ENCODE measurements at places on chromosomes 12 and 14.

DNA sequence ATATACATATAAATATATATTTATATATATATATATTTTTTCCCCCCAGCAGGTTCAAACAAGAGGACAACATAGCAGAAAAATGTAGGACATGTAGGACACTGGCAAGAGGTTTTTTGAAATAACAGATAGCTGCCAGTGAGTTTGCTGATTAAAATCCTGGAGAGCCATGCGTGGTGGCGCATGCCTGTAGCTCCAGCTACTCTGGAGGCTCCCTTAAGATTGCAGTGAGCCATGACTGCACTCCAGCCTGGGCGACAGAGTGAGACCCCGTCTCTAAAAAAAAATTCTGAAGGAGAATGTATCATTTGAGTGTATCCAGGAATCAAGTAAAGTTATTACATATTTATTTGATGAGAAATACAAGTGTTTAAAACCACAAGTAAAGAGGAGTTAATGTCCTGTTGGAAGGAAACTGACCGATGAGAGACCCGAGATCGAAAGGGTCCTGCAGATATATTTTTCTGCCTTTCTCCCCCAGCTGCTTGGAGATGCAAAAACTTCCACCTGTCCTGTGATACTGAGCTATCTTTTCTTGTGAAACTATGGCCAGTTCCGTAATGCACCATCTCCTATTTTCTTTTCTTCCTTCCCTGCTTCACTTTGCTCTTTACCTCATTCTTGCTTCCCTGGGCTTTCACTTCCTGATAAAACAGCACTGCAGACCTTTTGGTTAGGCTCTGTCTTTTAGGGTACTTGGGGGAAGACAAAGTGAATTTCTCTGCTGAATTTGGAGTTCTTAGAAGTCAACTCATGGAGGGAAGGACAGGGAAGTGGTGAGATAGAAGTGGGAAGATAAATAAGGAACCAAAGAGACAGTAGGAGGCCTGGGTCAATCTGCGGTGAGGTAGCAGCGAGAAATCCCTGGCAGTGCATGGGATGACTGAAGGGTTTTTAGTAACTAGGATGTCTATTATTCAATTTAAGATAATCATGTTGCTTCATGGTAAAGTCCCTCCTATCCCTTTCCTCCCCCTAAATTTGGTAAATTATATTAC is 41.2 kb upstream of the SLC2A13 start:
- DNase-seq = no peak

GRCh38 chr12:13156277-13156676 is 40.2 kb upstream of the EMP1 start:
- DNase-seq = no peak

DNA sequence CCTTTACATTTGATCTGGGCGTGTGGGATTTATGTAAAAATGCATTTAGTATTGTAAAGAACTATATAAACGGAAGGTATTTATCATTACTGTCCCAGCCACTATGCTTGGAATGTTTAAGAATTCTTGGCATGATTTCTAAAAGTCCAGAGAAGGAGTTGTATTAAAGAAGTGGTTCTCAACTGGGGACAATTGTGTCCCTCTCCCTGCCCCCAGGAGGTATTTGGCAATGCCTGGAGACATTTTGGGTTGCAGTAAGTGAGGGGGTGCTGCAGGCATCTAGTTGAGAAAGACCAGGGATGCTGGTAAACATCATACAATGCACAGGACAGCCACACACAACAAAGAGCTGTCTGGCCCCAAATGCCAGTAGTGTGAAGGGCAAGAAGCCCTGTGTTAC is 7.2 kb downstream of the SLC38A1 start:
- peak; percentile 38 for DNase-seq

GRCh38 chr12:1250641-1251040 is 259.6 kb downstream of the ERC1 start:
- DNase-seq = no peak

- no peak for DNase-seq
These were observed 52.2 kb downstream of the ATXN2 start for GRCh38 chr12:111546758-111547383.

DNA sequence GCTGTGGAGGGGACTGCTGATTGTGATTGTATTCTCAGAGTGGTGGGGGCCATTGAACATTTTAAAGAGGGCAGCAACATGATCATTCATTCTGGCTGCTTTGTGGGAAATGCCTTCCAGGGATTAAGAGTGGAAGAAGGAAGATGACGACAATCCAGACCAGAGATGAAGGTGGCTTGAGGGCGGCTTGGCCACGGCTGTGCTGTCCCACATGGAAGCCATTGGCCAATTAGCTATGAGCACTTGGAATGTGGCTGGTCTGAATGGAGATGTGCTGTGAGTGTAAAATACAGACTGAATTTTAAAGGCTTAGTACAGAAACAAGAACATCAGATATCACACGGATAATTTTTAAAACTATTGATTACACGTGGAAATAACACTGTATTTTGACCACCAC is 19.2 kb upstream of the SLC10A1 start:
- DNase-seq = no peak

- DNase-seq = no peak
These were observed 141.0 kb downstream of the RASSF9 start for GRCh38 chr12:85695097-85695715.

DNA sequence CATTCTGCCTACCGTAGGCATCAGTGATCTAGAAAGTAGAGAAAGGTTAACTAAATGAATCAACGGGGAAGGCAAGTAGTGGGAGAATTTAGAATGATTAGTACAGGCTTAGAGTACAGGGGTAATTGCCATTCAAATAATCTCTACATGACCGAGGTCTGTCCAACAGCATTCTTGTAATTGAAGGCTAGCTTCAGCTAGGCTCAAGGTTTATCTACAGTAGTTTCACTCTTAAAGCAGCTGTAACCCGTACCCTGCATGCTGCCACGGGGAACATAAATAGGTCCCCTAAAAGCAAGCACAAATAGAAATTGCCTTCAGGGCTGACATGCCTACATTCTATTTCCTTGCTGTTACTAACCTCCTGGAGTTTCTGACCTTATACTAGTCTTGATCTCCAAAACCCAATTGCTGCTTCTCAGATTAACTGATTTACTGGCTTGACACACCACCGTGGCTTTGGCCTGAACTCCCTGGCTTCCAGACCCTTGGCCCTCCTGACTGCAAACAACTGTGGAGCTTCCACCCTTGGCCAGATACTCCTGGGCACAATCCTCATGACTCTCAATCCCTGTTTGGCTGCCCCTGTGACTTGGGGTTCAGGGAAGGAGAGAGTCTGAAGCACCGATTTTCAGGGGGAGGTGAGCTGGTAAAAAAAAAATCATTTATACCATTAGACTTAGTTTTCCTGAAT is 242.1 kb upstream of the FOXN3 start:
- DNase-seq = no peak

GRCh38 chr14:45610318-45610717 is 357.3 kb upstream of the MIS18BP1 start:
- DNase-seq = peak; percentile 0

DNA sequence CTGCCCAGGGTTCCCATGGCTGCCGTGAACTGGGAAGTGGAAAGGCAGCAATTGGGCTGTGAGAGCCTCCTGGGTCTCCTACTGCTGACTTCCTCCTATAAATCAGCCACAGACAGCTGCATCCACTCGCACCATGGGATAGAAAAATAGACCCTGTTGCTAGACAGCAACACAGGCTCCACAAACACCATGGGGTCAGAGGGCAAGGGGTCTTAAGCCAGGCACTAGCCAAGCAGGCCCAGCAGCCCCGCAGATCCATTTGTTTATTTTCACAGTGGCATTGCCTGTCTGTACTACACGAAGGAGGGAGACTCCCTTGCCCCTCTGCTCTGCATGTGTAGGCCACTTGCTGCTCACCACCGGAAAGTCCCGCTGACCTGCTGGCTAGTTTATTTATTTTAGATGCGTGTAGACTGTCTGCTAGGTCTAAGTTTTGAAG is 139.8 kb downstream of the DACT1 start:
- no peak for DNase-seq

GRCh38 chr12:75936515-75937440 is 94.8 kb downstream of the PHLDA1 start:
- no peak for DNase-seq

DNA sequence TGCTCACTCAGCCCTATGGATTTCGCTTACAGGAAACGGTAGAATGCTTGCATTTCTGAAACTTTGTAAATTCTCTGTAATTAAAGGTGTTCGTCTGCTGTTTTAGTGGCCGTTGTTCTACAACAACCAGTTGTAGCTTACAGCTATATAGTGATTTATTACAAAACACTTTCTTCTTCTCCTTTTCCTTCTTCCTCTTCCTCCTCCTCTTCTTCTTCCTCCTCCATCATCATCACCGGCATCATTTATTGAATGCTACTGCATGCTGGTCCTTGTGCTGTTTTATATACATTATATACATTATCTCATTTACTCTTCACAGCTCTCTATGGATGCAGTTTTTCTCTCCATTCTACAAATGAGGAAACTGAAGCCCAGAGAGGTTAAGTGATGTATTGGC is 6.4 kb downstream of the ETV6 start:
- no peak for DNase-seq

GRCh38 chr12:31832740-31833729 is 104.2 kb upstream of the AMN1 start:
- DNase-seq = no peak

GRCh38 chr12:67893022-67893580 is 96.1 kb upstream of the IFNG-AS1 start:
- DNase-seq = peak; percentile 4

DNA sequence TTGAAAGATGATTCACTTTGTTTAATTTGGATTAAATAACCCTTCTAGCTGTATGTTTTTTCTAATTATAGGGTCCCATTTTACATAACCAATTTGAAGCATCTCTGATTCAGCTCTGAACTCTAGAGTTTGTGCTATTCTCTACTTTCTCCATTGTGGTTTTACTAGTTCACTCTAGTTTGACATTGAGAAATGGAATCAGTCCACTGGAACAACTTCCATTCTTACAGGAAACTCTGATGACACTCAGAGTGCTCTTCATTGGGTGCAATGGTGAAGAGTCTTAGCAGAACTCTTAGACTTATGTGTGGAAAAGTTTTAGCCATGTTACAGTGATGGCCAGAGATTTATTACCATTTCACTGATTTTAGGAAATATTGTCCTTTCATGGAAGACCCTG is 140.7 kb downstream of the DYRK2 start:
- no peak for DNase-seq

DNA sequence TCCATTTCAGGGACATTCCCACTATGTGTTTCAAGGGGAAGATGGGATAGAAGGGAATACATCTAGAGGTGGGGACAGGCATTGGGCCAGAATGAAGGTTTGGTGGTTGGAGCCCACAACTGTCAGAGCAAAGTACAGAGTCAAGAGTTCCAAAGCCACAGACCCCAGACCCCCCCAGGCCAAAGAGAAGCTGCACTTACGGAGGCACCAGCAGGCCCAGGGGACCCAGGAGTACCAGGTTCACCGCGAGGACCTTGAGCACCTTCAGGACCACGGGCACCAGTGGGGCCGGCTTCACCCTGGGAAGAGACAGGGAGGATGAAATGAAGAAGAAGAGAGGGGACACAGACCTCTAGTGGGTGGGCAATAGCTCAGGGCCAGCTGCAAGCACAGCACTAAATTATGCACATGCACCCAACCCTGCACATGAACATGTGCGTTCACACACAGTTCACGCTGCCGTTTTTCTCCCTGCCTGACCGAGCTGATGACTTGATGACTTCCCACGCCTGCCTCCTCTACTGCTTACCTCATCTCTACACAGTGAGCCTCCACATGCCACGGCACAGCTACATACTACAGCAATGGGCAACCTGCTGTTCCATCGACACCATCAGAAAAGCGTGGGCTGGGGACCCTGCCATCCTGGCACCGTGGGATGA is 16.7 kb downstream of the COL2A1 start:
- DNase-seq = no peak

DNA sequence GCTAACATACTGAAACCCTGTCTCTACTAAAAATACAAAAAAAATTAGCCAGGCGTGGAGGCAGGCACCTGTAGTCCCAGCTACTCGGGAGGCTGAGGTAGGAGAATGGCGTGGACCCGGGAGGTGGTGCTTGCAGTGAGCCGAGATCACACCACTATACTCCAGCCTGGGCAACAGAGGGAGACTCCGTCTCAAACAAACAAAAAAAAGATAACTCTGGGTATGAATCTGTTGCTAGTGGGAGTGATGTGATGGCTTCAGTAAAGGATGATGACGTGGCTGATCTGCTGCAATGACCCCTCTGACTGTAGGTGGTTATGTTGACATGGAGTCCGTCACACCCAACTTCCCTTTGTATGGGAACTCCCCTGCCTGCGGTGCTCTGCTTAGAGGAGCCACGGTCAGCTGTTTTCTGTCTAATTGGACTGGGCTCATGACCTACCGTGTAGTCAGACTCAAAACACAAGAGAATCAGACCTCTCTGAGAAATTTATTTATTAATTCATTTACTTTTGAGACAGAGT is 59.1 kb upstream of the MED13L start:
- DNase-seq = no peak

DNA sequence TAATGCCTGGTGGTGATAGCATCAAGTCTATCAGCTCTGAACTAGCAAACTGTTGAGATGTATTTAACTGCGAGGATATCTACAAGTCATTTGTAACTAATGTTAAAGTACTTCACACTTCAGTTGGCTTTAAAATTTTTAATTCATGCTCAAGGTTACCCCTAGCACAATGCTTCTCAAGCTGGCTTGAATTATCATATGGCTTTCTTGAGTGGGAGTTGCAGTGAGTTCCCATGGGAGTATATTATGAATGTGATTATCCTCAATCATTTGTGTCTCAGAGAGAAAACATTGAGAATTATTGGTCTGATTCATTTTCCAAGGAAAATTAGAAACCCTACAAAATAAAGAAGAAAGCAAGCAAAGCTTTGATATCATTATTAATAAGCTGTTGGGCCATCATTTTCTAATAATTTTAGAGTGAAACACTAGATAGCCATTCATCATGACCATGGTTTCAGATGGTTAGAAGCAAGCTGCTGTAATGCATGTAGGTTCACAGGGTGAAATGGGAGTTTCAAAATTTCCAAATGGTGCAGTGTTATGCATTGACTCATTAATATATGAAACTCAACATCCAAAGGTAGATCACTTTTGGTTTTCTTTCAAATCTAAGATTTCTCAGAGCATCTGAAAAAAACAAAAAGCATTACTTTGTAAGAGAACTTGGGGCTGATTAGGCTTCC is 11.8 kb upstream of the KRAS start:
- no peak for DNase-seq

DNA sequence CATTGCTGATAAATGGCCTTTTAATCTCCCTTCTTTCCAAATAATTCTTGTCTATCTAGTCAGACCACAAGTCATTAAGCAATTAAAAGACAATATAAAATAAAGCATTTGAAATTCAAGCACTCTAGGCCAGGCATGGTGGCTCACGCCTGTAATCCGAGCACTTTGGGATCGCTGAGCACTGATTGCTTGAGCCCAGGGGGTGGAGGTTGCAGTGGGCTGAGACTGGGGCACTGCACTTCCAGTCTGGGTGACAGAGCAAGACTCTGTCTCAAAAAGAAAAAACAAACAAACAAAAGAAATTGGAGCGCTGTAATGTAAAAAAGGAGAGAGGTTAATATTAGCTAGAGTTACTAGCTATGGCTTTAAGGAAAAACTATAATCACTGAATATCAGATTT is 30.5 kb upstream of the CSRP2 start:
- DNase-seq = no peak
